ENCODE measurements at places on chromosomes 5 and 9.

DNA sequence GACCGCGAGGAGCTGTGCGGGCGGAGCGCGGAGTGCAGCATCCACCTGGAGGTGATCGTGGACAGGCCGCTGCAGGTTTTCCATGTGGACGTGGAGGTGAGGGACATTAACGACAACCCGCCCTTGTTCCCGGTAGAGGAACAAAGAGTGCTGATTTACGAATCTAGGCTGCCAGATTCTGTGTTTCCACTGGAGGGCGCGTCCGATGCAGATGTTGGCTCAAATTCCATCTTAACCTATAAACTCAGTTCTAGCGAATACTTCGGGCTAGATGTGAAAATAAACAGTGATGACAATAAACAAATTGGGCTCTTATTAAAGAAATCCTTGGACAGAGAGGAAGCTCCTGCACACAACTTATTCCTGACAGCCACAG, 590 bp downstream of the PCDHA6 start:
- DNase-seq = peak; percentile 28

- no peak for DNase-seq
Measured at GRCh38 chr5:59293700-59294099, 599.8 kb downstream of the PDE4D start.

DNA sequence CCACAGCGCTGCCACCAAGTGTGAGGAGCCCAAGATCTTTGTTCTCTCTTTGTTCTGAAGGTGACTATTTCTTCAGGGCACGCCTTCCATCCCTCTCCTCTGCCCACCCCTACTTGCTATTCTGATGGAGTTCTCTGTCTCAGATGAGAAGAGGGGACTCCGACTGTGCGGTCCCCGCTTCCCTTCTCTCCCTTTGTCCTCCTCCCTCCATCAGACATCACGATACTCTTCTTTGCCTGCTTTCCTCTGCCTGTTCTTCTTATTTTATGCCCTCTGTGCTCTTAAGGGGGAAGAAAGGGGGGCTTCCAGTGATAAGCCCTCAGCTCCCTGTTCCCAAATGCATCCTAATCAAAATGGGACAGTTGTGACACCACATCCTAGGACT, 307.8 kb downstream of the RAB3C start:
- DNase-seq = no peak

DNA sequence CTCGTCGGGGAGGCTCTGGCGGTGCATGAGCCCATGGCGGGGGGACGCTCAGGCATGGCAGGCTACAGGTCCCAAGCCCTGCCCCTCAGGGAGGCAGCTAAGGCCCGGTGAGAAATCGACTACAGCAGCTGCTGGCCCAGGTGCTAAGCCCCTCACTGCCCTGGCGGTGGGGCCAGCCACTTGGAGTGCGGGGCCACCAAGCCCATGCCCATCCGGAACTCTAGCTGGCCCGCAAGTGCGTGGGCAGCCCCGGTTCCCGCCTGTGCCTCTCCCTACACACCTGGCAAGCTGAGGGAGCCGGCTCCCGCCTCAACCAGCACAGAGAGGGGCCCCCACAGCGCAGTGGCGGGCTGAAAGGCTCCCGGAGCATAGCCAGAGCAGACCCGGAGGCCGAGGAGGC, 1896.9 kb upstream of the CDH6 start:
- DNase-seq = no peak

DNA sequence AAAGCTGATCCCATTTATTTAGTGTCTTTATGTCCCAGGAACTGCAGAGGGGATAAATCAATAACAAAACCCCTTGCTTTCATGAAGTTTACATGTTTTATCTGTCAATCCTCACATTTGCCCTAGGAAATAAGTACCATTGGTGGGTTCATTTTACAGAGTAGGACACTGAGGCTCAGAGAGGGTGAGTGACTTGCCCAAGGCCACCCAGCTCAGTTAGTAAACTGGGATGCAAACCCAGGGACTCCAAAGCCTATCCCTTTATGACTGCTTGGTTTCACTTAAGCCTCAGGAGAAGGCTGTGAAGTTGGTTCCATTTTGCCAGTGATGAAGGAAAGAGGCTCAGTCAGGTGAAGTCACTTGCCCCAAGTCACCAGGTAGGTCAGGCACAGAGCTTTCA, 51.9 kb downstream of the SMIM23 start:
- DNase-seq = no peak

- DNase-seq = no peak
Measured at GRCh38 chr9:87803166-87803565, 77.2 kb downstream of the CTSL start.

GRCh38 chr9:106421772-106422171, 441.2 kb upstream of the ZNF462 start:
- DNase-seq = no peak

- no peak for DNase-seq
Measured at GRCh38 chr5:160042671-160043070, 33.7 kb downstream of the TTC1 start.

- no peak for DNase-seq
Measured at GRCh38 chr5:149325166-149325735, 20.0 kb upstream of the GRPEL2 start.

- DNase-seq = no peak
Measured at GRCh38 chr9:134871697-134872340, 8.8 kb upstream of the FCN2 start.

DNA sequence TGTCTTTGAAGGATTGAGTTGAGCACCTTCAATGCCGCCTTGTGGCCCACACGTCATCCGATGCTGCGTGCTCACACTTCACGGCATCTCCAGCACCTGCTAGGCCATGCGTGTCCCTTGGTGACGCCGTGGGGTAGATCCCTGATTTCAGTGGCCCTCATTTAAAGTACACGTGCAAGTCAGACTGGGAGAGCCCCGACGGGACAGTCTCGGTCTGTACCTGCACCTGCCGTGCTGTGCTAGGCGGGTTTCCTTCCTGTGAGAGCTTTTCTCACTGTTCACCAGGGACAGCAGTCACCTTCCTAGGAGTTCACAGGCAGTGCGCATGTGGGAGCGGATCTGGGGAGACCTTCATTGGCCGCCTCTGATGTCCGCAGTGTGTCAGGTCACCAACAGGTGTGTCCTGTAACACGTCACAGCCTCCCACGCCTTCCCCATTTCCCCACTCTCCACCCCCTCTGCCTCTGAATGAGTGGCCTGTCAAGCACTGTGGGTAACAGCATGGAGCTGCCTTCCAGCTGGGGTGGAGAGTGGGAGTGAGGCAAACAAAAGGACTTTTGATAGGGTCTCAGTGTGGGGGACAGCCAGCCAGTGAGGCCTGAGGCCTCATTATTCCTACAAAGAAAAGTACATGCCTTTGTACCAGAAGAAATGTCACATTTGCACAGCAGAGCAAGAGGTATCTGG, 236.4 kb downstream of the FANCC start:
- no peak for DNase-seq

DNA sequence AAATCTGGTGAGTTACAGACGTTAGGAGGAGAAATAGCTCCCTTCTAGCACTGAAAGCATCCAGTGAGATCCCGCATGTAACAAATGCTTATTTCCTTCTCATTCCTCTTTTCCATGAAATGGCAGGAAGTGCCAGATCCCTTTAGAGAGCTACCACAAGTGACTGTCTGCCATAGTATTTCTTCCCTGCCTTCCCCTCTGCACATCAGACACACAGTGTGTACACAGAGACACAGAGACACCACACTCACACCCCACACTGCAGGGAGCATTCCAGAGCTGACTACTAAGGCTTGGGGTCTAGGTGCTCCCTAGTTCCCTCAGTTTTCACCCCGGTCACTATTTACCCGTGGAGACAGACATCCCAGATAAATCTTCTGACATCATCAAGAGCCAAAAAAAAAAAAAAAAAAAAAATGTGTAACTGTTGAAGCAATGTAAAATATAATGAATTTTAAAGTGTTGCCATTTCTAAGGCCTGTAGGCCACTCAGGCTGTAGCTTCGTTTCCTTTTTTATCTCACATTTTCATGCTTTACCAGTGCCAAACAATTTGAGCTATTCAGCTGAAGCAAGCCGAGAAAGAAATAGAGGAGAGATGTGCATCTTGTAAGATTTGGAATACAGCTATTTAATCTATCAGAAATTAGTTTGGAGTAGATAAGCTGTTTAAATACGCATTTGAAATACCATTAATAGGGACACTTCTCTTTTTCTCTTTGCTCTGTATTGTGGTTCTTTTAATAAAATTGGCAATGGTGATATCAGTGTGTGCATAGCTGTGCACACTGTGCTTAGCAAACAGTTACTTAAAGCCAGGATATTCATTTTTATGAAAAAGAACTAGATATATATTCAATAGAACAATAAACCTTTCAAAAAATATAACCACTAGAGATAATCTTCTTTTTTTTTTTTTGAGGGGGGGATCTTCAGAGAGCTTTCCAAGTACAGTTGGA, 405.5 kb downstream of the PDE4D start:
- DNase-seq = no peak

DNA sequence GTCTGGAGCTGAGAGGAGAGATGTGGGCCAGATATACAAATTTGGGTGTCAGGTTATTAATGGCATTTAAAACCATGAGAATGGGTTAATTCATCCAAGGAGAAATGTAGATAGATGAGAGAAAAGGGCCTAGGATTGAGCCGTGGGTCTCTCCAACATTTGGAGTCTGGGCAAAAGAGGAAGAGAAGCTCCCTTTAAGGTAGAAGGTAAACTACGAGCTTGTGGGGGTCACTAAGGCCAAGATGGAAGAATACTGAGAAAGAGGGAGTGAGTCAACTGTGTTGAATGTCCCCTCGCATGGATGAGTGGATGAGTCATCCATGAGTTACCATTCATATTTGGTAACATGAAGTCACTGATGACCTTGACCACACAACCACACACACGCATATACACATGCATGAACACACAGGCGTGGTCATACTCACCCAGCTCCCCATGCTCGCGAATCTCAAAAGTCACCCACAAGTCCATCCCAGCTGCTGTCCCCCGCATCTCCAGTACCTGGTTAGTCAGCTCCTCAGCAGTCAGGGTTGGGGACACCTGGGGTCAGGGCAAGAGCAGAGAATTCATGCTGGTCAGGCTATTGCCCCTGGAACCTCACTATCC, 6.8 kb upstream of the FCHSD1 start:
- DNase-seq = peak; percentile 58
